NT2/D1 (cell line): ENCODE measurements at places on chromosomes 12 and 14.

DNA sequence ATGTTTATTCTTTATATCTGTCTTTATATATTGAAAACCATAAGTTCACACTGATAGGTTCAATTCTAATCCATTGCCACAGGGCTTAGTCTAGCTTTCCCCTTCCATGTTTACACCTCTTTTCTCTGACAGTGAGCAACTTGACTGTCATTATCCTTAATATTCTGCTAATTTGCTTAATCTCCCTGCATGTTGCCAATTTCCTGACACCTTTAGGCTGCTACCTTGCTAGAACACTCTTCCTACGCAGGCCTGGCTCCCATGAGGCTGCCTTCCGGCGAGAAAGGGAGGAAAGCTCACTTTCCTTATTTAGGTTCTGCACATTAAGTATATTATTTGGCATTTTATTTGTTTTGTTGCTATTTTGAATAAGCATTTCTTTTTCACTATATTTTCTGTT is 12.8 kb upstream of the FRS2 start:
- DNase-seq = no peak

- DNase-seq = no peak
These were observed 408.7 kb downstream of the ADAMTS20 start for GRCh38 chr12:43143278-43143677.

DNA sequence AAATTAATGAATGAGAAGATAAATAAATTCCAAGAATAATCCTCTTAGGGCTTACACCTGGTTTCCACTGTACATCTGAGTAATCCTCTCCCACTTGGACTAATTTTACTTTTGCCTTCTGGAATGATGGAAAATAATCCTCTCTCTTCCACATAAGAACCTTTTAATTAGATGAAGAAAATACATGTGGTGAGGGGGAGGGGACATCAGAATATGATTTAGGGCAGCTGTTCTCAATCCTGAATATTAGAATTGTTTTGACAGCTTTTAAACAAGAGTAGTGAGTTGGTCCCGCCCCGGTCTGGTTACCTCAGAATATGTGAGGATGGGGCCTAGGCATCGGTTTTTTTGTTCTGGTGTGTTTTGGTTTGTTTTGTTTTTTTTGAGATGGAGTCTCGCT is 51.5 kb downstream of the HECTD4 start:
- DNase-seq = no peak

- DNase-seq = peak; percentile 20
These were observed 31.7 kb upstream of the ST8SIA1 start for GRCh38 chr12:22366181-22366580.

DNA sequence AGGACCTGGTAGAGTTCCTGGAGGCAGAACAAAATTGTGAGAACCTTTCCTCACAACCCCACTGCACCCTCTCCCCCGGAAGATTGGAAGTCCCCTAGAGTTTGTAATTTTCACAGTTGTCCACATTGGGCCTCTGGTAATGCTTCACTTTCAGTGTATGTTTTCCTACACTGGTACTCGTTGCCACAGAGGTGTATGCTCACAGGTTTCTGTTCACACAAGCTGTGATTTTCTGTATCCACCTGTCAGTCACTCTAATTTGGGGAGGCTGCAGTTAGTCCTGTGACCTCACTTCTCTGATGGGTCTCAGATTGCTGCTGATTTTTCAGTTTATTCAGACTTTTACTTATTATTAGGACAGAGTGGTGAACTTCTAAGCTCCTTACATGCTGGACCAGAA is 66.4 kb upstream of the BMP4 start:
- no peak for DNase-seq

DNA sequence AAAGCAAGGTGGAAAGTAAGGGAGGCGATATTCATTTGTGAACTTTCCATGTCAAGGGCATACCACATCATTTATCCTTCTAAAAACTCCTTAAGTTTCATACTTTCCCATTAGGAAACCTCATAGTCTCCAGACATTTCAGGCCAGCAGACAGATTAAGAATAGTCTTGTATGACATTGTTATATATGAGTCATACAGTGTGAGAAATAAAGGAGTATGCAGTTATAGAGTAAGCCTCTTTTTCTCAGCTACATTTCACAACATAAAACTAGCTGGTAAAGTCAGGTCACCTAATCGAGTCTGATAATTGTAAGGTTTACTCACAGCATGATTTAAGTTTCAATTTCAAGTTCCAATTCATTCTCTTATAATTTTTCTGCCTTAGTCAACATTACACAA is 164.3 kb downstream of the GRIP1 start:
- DNase-seq = no peak

GRCh38 chr14:69876848-69877306 is 2.3 kb upstream of the SMOC1 start:
- no peak for DNase-seq

DNA sequence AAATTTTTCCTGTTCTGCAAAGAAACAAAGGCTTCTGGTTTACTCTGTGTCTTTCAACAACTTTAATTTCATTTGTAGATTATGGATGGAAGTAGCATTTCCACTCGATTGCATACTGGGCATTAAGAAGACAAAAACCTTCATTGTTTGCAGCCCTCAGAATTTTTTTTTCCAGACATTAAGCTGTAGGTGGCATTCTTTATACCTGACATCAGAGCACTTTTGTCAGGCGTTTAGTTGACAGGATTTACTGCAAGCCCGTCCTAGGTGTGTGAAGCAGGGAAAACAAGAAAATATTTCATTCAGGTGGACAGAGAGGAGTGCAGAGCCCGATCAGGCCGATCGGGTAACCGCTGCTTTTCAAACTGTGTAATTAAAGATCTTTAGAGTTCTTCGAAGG is 107.5 kb downstream of the TMEM260 start:
- no peak for DNase-seq

DNA sequence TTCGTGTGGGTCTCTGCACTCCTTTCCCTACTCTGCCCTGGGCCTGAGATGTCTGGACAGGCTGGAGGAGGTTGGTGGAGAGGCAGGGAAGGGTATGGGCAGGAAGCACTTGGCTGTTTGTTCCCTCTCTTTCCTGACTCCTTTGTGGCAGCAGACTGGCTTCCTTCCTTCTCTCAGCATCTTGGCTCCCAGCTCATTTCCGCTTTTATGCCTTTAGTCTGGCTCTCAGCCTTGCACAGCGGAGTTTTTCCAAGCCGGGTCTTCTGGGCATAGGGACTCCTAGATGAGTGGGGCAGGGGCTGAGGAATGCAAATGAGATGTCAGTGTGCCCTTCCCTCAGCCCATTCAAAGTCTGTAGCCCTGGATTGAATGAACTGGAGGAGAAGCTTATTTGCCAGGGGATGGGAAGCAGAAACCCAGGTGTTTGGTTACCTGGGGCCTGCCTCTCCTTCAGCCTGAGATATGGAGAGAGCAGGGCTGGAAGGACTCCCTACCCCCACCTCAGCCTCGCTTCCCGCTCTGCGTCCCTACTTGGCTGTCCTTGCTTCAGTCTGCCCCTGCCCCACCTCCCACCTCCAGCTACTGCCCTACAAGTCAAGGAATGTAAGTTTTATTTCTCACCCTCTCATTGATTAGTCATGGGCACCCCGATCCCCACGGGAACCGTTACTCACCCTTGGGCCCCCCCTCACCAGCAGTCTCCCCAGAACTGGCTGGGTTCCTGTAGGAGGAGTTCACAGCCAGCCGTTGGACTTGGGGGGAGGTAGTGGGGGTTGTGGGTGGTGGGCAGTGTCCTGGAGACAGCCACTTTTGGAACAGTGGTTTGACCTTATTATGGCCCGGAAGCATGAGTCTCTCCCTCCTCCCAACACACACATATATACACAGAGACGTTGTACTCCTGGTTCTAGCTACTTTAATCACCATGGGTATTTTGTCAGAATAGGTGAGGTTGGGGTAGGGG is 9.3 kb upstream of the ITGA5 start:
- no peak for DNase-seq

DNA sequence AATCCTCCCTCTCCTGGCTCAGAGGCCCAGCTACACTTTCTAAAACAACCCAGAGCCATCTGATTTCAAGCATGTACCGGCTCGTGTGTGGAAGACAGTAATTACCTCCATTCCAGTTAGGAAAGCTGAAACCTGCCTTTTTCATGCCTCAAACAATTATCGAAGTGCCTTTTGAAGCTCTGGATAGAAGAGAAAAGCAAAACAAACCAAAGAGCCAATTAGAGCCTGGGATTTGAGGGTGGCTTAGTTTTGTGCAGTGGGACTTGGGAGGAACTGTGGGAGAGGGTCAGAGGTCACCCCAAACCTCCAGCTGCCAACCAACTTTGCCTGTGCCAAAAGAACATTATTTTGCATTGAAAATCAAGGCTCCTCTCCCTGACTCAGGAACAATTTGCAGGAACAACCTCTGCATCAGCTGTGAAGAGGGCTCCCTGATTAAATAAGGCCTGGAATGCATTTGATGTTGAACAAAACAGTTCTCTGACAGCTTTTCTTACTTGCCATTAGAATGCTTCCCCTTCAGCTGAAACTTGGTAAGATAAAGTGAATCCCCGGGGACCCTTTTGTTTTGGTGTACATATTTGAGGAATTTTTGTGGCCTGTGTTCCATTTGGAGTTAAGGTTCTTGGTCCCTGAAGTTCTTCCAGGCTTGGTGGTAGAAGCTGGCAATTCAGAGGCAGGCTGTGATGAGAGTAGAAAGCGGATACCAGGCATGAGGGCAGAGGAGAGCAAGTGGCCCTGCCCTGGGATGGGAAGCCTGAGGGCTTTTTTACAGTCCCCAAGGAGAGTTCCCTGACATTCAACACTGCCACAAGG is 270.1 kb downstream of the ZFP36L1 start:
- no peak for DNase-seq

DNA sequence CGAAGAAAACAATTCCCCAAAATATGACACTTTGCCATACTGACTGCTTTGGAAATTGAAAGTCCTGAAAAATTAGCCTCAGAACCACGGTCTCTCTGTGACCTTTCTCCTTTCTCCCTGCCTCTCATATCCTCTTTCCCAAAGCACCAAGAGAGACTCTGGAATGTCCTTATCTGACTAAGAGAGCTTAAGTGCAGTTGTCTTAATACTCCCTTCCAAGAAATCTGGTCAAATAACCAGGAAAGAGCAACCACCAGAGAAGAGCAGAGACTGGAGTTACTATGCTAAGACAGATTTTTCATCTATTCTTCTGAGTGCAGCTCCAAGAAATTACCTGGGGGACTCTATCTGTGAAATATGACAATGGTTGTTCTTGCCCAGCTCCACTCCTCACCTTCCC is 10.5 kb upstream of the BTG1 start:
- DNase-seq = no peak

DNA sequence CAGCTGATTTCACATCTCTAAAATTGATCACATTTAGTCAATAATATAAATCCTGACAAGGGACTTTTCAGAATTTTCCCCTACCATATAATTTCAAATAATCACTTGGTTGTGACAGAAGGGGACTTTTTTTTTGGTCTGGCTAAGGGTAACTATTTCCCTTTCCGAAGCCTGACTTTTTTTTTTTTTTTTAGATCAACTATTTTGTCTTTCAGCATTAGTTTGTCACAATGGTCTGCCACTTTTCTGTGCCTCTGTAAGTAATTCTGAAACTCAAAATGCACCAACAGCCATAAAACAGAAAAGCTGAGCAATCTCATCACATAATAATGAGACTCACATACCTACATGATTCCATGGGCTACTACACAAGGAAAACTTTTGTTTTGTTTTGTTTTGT is 266.4 kb downstream of the SSPN start:
- no peak for DNase-seq

DNA sequence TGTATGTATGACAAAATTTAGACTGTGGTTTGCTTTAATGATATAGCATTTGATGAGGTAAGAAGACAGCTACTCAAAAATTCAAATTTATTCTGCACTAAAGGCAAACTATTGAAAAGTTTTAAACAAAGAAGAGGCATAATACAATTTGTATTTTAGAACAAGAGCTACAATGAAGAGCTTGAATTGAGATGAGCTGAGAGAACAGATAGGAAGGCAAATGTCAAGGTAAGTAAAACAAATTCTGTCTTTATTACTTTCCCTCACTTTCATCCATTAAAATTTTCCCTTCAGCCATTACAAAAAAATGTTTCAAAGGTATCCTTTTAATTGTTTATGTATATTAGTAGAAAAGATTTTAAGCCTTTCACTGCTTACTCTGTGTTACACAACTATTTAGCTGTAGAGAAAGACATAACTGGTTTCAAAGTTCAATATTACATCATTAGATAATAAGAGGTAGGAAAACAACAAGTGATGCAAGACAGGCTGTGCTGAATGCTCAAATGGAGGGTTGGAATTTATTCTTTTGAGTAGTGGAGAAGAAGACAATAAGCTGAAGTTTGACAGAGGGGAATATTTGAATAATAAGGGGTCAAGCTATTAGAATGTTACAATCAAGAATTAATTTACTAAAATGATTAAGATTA is 1334.1 kb downstream of the FSCB start:
- no peak for DNase-seq

- no peak for DNase-seq
These were observed 114.6 kb upstream of the SINHCAF start for GRCh38 chr12:31440586-31440985.

GRCh38 chr14:61577506-61577931 is 117.8 kb upstream of the HIF1A start:
- no peak for DNase-seq

DNA sequence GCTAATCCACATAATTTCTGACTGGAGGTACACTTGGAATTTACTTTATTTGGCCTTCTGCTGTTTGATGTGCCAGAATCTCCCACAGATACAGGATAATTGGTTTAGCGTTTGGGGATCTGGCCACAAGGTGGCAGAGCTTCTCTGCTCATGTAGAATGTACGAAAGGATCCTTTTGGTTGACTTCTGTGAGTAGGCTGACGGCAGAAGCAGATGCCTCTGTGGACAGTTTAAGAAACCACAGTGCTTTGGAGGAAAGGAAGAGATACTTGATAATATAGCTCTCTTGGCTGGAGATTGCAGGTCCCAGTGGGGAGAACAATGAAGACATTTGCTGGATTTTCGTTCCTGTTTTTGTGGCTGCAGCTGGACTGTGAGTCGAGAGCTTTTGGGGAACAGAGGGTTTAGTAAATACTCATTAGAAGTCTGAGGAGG is 75.3 kb upstream of the OR4E1 start:
- DNase-seq = peak; percentile 42

DNA sequence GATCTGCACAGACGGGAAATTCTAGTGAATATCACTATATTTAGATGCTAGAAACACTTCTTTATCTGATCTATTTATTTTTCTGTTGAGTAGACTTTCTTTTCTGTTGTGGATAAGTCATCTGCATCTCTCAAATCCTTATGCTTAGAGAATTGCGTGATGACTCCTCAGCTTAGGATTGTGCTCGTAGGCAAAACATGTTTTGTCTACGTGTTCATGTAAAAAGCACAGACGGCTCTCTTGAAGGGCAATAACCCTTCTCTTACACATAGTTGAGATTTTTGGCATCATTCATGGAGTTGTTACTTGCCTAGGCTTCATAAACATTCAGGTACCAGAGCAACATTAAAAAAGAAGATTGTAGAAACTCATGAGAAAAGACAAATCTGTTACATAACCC is 18.6 kb downstream of the PPFIBP1 start:
- no peak for DNase-seq

GRCh38 chr12:108691998-108692808 is 39.1 kb downstream of the CORO1C start:
- DNase-seq = no peak

DNA sequence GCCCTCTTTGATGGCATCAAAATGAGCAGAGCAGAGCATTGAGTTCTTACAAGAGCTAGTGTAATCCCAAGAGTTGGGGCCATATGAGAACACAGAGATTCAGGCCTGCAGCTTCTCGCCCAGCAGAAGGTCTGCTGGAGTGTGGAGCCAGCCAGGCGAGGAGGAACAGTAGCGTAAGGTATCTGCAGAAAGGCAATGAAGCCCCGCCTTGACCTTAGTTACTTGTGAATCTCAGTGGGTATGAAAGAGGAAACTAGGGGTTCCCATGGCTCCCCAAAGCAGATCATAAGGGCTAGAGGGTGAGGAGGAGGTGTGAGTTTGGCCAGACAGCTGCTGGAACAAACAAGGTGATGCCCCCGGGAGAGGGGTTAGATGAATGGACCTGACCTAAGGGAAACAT is 49.4 kb downstream of the SLC8A3 start:
- DNase-seq = no peak
